Cardiac fibroblast (primary cell): ENCODE measurements at places on chromosomes 13 and 19.

- no peak for DNase-seq
These were observed 243.2 kb downstream of the OXGR1 start for GRCh38 chr13:96751089-96751488.

- DNase-seq, result no peak
These were observed 37.9 kb downstream of the N4BP2L1 start for GRCh38 chr13:32390048-32390447.

- DNase-seq, result no peak
These were observed 12.7 kb upstream of the WBP4 start for GRCh38 chr13:41048640-41049039.

DNA sequence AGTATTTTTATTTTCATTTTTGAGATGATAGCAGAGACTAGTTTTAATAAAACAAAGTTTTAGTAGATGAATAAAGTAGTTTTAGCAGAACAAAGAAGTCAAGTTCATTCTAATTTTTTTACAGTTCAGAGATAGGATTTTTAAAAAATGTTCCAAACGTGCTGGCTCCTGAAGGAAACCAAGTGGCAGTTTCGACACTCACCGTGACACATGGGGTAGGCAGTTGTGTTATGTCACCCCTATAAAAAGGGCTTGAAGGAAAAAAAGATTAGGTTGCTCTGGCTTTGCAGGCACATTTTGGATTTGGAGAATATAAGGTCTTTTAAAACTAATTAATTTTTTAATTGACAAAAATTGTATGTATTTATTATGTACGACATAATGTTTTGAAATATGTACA is 305.2 kb downstream of the NDFIP2 start:
- DNase-seq, result no peak

DNA sequence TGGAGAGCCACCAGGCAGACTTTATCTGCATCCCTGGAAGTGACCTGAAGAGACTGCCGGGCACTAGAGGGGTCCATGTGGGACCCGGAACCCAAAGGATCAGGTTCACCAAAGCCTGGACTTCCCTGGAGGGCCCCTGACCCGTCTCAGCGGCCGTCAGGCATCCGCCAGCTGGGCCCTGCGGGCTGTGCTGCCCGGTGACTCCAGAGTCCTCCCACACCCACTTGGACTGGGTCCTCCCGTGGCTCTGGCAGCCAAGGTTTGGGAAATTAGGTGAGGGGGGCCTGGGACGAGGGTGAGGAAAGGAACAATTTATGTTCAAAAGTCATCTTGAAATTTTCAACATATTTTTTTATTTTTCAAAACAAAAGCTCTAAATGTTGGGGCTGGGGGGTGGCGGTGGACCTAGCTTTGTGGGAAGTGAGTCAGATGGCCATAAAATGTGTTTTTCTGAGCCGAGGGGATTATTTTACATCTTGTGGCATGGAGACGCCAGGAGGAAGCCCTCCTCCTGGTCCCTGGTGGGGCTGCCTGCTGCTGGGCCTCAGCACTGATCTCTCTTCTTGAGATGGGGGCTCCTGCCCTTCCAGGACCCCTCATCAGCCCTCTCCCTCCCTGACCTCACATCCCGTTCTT is 20.2 kb downstream of the CEBPA start:
- DNase-seq, result no peak

DNA sequence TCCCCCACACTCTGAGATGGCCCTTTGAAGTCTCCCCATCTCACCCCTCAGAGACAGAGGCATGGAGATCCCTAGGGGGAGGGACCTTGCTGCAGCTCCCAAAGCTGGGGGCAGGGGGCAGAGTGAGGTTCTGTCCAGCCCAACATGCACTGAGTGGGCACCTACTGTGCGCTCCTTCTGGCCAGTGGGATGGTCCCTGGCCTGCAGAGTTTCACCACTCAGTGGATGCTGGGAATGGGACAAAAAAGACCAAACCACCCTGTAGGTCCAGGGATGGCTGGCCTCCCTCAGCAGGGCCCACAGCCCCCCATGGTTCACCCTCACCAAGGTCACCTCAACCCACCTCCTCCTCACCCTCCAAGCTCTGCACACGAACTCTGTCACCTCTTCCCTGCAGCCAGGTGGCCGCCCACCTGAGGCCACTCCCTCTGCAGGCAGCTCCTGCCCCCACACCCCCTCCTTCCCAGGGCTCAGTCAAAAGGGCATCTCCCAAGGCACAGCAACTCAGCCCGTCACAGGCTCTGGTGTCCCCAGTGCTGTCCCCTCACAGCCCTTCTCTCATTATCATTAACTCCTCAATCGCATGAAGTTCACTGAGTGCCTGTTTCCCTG is 16.1 kb downstream of the CEACAM21 start:
- no peak for DNase-seq

DNA sequence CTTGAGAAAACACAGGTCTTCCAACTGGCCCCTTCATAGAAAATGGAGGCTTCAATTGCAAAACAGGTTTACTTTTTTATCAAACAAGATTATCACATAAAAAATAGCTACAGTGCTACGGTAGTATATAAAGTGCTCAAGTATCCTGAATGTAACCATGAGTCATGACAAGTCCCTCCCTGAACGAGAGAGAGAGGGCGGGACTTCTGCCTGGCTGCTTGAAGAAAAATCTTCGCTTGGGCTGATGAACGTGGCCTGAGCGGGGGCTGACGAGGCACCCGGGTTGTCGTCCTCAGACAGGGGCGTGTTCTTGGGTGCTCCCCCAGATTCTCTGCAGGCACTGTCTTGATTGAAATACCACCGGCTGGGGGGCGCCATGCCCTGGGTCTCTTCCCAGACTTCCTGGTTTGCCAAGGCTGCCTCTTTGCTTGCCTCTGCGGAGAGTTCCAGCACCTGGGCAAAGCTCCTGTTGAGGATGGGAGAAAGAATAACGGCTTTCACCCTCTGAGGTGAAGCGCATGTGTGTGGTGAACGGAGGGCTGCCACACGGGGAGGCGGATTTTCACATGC is 23.2 kb upstream of the CPAMD8 start:
- peak; percentile 61 for DNase-seq

GRCh38 chr13:25905611-25906010 is 146.2 kb downstream of the SHISA2 start:
- DNase-seq, result peak; percentile 23

DNA sequence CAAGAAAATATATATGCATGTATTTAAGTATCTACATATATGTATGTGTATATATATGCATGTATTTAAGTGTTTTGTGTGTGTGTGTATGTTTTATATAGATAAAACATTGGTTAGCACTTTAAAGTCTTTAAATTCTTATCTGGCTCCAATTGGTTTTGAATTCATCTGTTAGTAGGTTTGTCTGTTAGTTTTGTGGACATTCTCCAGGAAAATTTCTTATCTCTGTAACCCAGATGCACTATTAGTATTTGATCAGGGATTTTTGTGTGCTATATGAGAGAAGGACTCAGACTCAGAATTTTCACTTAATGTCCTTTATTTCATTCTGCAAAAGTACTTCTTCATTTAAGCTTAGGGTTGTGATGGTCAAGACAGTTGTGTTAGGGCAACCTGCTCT is 103.1 kb downstream of the ITGBL1 start:
- no peak for DNase-seq

GRCh38 chr13:79108914-79109643 is 297.0 kb downstream of the RBM26 start:
- DNase-seq, result no peak

DNA sequence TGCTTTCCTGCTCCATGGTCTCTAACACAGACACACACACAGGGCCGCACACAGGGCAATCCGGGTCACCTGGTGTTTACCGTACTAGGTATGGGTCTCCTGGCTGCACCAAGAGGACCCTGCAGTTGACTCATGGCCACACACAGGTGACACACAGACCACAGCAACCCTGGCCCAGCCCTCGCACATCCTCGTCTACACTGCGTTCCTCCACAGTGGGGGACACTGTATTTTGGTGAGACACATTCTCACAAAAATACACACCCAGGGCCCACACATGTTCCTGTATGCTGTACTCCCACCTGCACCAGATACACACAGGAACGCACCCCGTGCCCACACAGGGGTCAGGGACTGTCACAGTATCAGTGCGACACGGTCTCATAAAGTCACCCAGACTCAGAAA is 12.8 kb downstream of the PDE4A start:
- DNase-seq, result no peak

GRCh38 chr13:92017737-92018136 is 619.3 kb downstream of the GPC5 start:
- DNase-seq, result no peak

GRCh38 chr13:53191091-53191490 is 162.5 kb downstream of the OLFM4 start:
- DNase-seq, result no peak

- DNase-seq, result peak; percentile 64
These were observed 40.8 kb upstream of the TPP2 start for GRCh38 chr13:102555914-102556553.

DNA sequence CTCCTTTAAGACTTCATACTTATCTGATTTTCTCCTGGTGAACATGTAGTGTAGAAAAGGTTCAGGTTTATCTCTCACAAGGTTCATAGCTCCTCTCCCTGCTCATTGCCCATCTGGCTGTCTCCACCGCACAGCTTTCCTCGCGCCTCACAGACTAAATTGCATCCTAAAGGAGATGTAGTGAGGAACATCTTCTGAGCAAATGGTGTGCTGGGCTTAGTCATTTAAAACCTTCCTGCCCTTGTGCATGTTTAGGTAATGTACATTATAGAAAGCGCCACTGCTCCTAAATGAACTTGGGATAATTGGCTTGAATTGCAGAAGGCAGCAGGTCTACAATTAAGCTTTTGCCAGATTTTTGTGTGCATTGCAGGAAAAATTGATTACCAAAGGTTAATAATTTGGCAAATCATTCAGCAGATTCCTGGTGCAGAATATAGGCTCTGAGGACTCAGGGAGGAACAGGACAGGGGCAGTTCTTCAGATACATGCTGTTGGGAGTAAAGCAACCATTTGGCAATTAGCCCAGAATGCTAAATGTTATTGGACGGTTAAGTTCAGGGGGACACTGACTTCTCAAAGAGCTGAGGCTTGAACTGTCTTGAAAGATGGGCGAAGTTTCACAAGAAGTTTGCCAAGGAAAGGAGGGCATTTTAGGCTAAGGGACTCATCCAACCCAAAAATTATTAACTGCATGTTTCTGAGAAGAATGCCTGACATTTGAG is 108.4 kb upstream of the CLDN10 start:
- DNase-seq, result no peak

GRCh38 chr13:64871742-64872141 is 2358.4 kb downstream of the PCDH9 start:
- peak; percentile 1 for DNase-seq

- DNase-seq, result peak; percentile 82
These were observed 154.6 kb upstream of the IPO5 start for GRCh38 chr13:97798836-97799235.

DNA sequence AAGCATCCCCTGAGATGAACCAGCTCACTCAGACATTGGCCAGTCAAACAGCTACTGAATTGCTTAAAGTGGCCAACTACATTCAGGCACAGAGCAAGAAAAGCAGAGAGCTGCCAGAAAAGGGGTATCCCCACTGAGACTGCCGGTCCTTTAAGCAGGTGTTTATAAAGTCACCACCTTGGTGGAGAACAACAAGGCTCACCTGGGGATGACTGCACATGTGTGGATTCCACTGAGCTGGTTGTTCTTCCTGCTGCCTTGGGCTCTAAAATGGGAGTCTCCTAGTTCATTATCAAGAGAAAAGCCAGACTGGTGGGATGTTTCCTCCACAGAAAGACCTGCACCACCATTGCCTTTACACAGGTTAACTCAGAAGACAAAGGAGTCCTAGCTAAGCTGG is 51.8 kb upstream of the IPO5 start:
- DNase-seq, result no peak

DNA sequence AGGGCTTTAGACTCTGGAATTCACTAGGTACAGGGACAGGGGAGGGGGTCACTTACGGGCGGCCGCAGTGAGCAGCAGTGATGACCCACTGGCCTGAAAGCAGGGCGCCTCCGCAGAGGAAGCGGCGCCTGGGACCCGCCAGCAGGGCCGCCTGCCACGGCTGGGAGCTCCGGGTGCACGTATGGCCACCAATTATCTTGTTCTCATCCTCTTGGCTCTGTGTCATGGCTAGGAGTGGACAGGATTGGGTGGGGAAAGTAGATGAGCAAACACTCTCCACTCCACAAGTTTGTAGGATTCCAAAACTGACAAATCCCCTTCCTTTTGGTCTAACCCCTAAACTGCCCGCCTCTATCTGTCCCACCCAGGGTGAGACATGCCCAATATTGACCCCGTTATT is 1.2 kb downstream of the KLK14 start:
- no peak for DNase-seq

- no peak for DNase-seq
These were observed 106.5 kb downstream of the POSTN start for GRCh38 chr13:37492075-37492474.

GRCh38 chr13:39023316-39023715 is 14.6 kb downstream of the PROSER1 start:
- peak; percentile 79 for DNase-seq

DNA sequence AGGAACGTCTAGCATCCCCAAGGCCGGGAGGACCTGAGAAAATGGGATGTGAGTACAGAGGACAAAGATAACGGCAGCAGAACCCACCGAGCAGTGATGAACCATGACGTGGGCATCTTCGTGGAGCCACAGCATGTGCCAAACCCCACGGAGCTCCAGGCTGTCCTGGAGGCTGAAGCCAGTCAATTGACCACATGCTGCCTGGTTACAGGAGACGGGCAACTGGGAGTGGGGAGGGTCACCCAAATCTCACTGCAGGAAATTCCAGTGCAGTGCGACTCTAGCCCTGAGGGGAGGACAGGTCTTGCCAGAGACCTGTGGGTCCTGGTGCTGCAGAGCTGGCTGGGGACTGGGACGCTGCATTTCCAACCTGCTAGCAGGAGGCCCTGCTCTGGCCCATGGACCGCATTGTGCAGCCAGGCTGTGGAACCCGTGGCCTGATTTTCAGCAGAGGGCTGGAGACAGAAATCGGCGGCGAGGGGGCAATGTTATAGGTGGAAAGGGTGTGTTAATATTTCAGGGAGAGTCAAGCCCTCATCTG is 3.2 kb upstream of the GRTP1 start:
- DNase-seq, result no peak

GRCh38 chr13:41931337-41931736 is 29.6 kb downstream of the VWA8 start:
- peak; percentile 64 for DNase-seq

DNA sequence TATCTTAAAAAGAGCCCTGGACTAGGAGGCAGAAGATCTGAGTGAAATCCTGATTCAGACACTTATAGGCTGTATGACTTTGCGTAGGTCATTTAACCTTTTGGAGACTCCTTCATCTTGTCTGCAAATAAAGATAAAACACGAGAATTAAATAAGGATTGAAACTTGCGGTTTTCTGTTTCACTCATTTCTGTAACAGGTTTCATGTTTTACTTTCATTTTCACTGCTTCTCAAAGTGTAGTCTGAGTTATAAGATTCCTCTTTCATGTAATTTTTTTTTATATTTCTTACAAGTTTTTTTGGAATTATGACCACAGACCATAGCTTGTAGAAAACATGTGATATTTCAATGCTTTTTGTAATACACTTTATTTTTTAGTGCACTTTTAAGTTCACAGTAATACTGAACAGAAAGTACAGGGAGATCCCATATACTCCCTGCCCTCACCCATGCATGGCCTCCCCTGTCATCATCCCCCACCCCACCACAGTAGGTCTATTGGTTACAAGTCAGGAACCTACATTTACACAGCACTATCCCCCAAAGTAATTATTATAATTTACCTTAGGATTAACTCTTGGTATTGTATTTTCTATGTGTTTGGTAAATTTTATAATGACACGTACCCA is 174.6 kb downstream of the ITGBL1 start:
- DNase-seq, result no peak
